ENCODE measurements at places on chromosomes 16 and 17.
A peak's percentile ranks its signal among the peaks of the same experiment; 100 is the strongest.

- no peaks in the 10 kb centered on the region for H3K27me3 ChIP-seq
- peaks cover 14% of the 10 kb centered on the region for H3K36me3 ChIP-seq
- peaks cover 23% of the 10 kb centered on the region for H3K4me1 ChIP-seq
- H3K4me3 ChIP-seq: no peak overlapping the region
- H3K27ac ChIP-seq: no peak overlapping the region
Observed at GRCh38 chr16:57572978-57573728, 30.7 kb downstream of the ADGRG5 start.

DNA sequence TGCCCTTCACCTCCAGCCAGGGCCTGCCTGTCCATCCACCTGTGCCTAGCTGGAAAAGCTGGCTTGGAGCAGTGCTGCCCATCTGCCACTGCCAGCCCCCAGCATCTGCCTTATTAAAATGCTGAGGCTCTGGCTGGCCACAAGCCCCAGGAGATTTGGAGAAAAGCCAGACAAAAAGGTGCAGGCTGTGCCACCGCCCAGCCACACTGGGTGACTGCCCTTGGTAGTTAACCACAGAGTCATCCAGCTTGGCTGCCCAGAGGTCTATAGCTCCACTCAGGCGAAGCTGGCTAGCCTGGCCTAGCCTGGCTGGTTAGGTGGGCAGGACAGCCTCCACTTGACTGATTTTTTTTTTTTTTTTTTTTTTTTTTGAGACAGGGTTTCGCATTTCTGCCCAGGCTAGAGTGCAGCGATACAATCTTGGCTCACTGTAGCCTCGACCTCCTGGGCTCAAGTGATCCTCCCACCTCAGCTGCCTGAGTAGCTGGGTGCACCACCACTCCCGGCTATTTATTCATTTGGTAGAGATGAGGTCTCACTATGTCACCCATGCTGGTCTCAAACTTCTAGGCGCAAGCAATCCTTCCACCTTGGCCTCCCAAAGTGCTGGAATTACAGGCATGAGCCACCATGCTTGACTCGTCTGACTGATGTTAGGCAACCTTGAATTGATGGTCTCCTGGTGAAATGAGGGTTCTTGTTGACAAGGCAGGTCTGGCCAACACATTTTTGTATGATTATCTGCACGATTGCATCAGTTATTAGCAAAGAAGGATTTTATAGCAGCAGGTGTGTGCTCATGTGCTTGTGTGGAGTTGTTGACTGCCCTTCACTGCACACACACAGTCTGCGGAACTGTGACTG is 103.8 kb downstream of the RAB11FIP4 start:
- DNase-seq: no peak
- H3K4me3 ChIP-seq: peak overlapping the region; percentile 63
- H3K4me1 ChIP-seq: peaks cover 66% of the 10 kb centered on the region
- peak overlapping the region; percentile 92 for H3K27ac ChIP-seq

GRCh38 chr17:65143889-65144604 is 6.9 kb downstream of the RGS9 start:
- H3K4me3 ChIP-seq: no peak overlapping the region
- DNase-seq: no peak
- H3K27ac ChIP-seq: no peak overlapping the region
- H3K36me3 ChIP-seq: peaks cover 11% of the 10 kb centered on the region
- no peaks in the 10 kb centered on the region for H3K27me3 ChIP-seq

GRCh38 chr17:73841431-73842060 is 197.3 kb upstream of the SDK2 start:
- H3K4me3 ChIP-seq: no peak overlapping the region
- no peak for DNase-seq
- H3K27ac ChIP-seq: no peak overlapping the region
- no peaks in the 10 kb centered on the region for H3K36me3 ChIP-seq
- H3K27me3 ChIP-seq: no peaks in the 10 kb centered on the region

DNA sequence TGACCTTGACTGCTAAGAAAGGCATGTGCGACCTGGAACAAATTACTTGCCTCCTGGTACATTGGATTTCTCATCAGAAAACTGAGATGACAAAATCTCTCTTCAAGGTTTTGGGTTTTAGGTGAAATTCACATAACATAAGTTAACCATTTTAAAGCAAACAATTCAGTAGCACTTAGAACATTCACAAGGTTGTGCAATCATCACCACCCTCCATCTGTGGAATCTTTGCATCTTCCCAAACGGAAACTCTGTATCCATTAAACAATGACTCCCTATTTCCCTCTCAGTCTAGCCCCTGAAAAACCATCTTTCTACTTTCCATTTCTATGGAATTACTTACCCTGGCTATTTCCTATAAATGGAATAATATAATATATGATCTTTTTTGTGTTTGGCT is 42.2 kb upstream of the BRD7 start:
- no peaks in the 10 kb centered on the region for H3K4me1 ChIP-seq
- no peak overlapping the region for H3K27ac ChIP-seq
- H3K36me3 ChIP-seq: no peaks in the 10 kb centered on the region
- H3K27me3 ChIP-seq: peaks cover 3% of the 10 kb centered on the region

DNA sequence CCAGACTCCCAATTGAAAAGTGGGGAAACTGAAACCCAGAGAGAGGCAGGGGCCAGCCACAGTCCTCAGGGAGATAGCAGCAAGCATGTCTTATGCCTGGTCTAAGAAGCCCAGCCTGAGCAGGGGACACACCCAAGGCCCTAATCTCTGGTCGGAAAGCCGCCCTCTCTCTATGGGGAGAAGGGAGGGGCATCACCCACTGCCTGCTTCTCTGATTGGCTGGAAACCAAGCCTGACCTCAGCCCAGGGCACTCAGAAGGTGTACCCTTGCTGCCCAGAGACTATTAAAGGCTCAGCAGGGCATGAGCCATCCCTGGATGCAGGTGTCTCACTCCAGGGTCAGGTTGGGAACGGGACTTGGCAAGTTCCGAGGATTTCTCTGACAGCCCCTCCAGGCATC is 5.7 kb upstream of the KRT13 start:
- no peak overlapping the region for H3K27ac ChIP-seq
- H3K27me3 ChIP-seq: peaks cover 4% of the 10 kb centered on the region
- no peak for DNase-seq
- no peak overlapping the region for H3K4me3 ChIP-seq

- DNase-seq: no peak
- no peak overlapping the region for H3K27ac ChIP-seq
- H3K4me3 ChIP-seq: no peak overlapping the region
- H3K4me1 ChIP-seq: peaks cover 15% of the 10 kb centered on the region
Observed at GRCh38 chr16:56744996-56745640, 15.2 kb downstream of the NUP93 start.

- H3K4me1 ChIP-seq: peaks cover 2% of the 10 kb centered on the region
- H3K27ac ChIP-seq: no peak overlapping the region
- DNase-seq: no peak
- peaks cover 6% of the 10 kb centered on the region for H3K36me3 ChIP-seq
Observed at GRCh38 chr16:69903865-69904415, 47.2 kb upstream of the CLEC18A start.

DNA sequence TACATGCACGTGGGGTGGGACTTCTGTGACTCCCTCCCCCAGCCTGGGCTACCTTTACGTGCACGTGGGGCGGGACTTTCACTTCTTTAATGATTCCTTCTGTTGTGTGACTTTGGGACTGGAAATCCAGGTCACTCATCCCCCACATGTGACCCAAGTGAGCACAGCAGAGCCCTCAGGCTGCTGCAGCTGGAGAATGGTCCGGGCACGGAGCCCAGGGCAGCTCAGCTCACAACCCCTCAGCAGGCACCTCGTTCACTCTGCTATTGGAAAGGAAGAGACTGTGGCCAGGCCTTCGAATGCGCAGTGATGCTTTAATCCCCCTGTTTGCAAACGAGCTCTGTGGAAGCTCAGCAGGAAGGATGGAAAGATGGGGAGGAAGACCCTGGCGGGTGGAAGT is 14.7 kb downstream of the DBNDD1 start:
- H3K36me3 ChIP-seq: no peaks in the 10 kb centered on the region
- no peaks in the 10 kb centered on the region for H3K27me3 ChIP-seq
- H3K4me3 ChIP-seq: no peak overlapping the region
- H3K4me1 ChIP-seq: peaks cover 11% of the 10 kb centered on the region
- no peak overlapping the region for H3K27ac ChIP-seq

DNA sequence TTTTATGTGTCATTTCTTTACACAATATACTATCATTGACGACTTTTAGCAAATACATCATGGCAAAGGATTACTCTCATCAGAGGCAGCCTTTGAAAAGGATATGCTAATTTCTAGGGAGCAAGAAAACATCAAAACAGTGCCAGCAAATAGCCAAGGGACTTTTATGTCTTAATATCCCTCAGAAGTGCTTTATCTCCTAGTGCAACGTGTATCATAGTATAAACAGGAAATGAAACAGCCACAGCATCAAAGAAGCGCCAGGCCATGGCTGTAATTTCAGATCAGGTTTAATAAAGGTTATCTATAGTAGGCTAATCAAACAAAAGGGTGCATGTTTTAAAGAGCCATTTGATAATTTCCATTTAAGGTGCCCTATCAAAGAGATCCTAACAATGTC is 159.9 kb downstream of the AXIN2 start:
- no peak for DNase-seq
- peaks cover 11% of the 10 kb centered on the region for H3K27me3 ChIP-seq
- H3K27ac ChIP-seq: no peak overlapping the region

GRCh38 chr17:15250135-15250860 is 14.8 kb downstream of the PMP22 start:
- H3K36me3 ChIP-seq: no peaks in the 10 kb centered on the region
- peaks cover 9% of the 10 kb centered on the region for H3K27me3 ChIP-seq
- DNase-seq: no peak
- H3K4me3 ChIP-seq: no peak overlapping the region
- no peak overlapping the region for H3K27ac ChIP-seq
- H3K4me1 ChIP-seq: no peaks in the 10 kb centered on the region

GRCh38 chr16:82793528-82794245 is 166.9 kb downstream of the CDH13 start:
- no peaks in the 10 kb centered on the region for H3K27me3 ChIP-seq
- H3K27ac ChIP-seq: no peak overlapping the region
- H3K4me3 ChIP-seq: no peak overlapping the region
- DNase-seq: no peak

GRCh38 chr17:21214777-21215541 is 998 bp upstream of the TMEM11 start:
- H3K4me3 ChIP-seq: peak overlapping the region; percentile 98
- H3K4me1 ChIP-seq: peaks cover 35% of the 10 kb centered on the region
- no peaks in the 10 kb centered on the region for H3K27me3 ChIP-seq
- no peak for DNase-seq
- H3K36me3 ChIP-seq: peaks cover 6% of the 10 kb centered on the region
